ENCODE measurements at places on chromosomes 11 and 22. TPM values are rescaled to one million over a fixed set of nuclear protein-coding genes. Genes with fewer than 3 reads are reported as not detected.
A peak's percentile ranks its signal among the peaks of the same experiment; 100 is the strongest.

The CARD16 gene
- 6.6 TPM for total RNA-seq

The BAIAP2L2 gene
- 0.24 TPM for total RNA-seq

The ART1 gene
- 1.3 TPM for total RNA-seq

The OR5A1 gene
- not detected for total RNA-seq

The CCDC34 gene
- total RNA-seq = 2.3 TPM

The ZNF74 gene
- total RNA-seq = 4.9 TPM

The MPZL3 gene
- 3.8 TPM for total RNA-seq

The AQP11 gene
- 0.54 TPM for total RNA-seq

The PARVA gene
- total RNA-seq = 70.5 TPM

DNA sequence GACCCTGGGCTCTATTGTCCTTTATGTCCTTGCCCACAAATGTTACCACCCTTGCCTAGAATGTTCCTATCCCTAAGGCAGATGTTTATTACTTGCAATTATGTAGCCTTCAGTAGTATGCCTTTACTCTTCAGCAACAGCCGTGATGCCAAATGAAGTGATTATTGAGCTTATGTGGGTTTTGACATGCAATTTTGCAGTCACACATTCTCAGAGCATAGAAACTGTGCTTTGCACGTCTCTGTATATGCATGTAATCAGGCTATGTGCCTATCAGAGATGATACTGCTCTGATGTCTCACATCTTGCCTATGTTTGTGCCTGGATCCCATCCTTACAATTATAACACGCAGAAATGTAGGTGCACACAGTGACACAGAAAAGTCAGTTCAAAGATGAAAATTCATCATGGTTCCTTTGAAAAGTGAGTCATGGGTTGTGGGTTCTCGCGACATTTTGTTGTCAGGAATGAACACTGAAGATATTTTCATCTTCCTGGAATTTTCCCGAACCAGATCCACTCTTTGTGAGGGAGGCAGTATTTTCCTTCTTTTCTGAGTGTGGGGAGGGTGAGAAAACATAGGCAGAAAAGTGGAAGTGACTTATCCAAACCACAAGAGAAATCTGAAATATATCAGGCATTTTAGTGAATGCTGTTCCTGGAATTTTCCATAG, 81.1 kb downstream of the BMAL1 start:
- no peak for DNase-seq

DNA sequence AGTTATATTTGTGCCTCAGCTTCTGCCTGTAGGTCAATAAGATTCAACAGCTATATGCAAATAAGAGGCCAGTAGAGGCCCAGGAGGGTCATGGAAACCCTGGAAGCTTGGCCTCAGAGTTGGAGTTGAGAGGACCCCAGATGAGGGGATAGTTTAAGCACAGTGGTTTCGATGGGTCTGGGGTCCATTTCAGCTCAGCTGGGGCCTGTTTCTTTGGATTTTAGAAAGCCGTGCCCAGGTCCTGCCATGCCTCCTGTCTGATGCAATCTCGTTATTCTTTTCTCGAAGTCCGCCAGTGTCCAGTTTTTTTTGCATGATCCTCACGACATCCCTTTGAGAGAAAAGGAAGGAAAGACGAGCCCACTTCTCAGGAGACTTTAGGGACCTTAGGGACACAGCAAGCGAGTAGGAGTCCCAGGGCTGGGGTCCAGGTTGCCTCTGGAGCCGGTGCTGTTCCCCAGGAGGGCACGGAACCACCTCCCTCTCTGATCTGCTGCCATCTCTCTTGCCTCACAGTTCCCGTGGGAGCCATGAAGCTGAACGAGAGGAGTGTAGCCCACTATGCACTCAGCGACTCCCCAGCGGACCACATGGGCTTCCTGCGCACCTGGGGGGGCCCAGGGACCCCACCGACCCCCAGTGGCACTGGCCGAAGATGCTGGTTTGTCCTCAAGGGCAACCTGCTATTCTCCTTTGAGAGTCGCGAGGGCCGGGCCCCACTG, 2.6 kb upstream of the SMDT1 start:
- peak; percentile 68 for DNase-seq

DNA sequence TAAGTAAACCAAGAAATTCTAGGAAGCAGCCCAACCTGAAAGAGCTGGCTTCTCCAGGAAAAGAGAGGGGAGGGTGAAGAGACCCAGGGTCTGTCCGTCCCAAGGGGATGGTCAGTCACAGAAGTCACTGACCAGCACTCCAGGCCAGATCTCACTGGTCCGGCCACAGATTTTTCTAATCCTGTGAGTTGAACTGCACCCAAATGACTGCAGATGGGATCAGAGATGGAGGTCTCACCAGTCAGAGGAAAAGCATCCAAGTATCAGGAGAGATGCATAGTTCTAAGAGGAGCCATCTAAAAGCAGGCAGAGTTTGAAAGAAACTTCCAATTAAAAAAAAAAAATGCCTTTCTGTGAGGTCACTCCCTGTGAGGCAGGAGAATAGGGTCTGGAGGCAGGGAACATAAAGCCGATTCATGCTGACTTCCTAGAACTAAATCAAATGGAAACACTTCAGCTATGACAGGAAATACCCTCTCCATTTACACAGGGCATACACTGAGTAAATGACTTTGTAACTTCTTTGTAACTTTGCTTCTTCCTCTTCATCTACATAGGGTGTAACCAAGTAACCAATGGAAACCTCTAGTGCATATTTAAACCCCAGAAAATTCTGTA, 144.5 kb downstream of the CCDC34 start:
- no peak for DNase-seq

DNA sequence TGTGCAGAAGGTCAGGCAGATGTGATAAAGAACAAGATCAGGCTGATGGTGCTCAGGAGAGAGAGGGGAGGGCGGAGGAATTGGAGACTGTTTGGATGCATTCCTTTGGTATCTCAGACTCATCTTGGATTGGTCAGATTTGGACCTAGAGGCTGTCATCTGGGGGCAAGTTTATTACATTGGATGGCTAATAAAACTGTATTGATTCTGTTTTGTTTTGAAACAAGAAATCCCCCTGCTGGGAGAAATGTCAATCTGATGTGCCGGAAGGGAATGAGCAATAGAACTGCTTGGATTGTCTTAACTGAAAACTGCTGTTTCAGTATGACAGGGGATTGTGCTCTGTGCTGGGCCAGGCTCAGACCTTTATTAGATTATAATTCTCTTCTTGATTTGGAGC, 25.5 kb upstream of the CCDC90B start:
- no peak for DNase-seq

- no peak for DNase-seq
Observed at GRCh38 chr11:30091737-30092136, 74.9 kb upstream of the KCNA4 start.

DNA sequence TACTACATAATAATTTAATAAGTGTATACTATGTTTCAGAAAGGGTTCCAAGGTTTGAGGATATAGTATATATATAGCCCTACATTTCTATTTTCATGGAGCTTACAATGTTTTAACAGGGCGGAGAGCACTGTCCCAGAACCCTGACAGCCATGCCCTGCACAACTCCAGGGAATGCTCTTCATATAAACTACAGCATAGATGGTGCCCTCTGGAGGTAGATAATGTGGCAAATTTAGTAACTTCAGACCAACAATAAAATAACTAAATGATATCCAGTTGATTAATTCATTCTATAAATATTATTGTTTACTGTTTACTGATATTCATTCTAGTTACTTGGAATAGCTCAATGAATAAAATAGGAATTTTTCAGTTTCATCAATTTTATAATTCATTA, 693.7 kb upstream of the CCDC179 start:
- DNase-seq = no peak

GRCh38 chr11:73193251-73194033, 24.6 kb upstream of the P2RY2 start:
- DNase-seq = no peak

DNA sequence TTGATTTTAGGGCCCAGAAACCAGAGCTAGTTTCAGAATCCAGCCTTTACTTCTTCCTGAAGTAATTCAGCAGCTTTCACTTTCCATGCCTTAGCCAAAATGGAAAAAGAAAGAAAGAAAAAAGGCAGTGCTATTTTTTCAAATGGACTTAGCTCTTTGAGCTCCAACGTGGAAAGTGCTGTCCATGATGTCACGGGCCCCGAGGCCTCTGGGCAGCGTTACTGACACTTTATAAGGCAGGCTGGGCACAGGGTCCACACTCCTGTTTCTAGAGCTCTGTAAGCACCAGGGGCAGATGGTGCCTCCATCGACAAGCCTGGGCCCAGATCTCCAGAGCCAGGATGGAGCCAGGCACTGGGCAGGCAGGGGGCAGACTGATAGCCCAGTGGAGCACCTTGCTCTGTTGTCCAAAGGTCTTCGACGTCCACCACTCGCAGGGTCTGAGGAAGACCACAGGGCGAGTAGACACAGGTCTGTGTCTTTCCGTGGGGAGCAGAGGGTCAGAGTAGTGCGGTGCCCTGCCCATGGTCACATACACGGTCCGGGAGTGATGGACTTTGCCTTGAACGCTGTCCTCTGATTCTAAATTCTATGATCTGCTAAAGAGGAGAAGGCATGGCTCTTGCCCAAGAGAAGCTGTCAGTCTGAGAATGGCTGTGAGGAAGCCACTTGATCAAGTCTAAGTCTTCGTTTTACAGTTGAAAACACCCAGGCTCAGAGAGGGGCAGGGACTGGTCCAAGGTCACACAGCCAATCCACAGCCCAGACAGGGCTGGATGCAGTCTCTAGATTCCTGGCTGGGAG, 22.0 kb upstream of the WNT11 start:
- DNase-seq = no peak

- DNase-seq = no peak
Observed at GRCh38 chr11:57163160-57163868, 18.4 kb upstream of the LRRC55 start.

GRCh38 chr22:46373921-46374662, 38.6 kb downstream of the TRMU start:
- no peak for DNase-seq

DNA sequence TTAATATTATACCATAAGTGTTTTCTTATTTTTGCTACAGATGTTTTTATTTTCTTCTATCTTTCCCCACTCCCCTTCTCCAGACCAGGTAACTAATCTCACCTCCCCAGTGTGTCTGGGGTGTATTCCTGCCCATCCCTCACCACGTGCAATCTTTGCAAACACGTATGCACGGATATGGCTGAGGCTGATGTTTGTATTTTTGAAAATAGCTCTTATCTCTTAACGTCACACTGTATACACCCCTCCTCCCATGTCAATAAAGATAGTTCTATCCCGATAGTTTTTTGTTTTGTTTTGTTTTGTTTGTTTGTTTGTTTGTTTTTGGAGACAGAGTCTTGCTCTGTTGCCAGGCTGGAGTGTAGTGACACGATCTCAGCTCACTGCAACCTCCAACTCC, 127.5 kb downstream of the FBXO7 start:
- DNase-seq = peak; percentile 1

DNA sequence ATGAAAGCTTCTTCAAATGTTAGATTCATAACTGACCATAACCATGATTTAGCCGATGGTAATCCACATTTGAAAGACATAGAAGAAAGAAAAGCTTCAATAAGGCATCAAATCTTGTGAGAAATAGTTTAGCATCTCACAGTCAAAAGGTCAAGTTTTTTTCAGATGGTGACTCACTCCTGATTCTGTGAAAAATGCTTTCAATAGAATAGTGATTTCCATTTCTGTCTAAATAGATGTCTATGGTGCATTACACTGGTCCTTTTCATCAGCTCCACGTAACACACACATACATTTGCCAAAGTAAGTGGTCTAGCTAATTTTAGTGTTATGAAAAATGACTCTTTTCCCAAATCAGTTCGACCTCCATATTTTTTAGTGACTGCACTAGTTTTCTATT, 139.2 kb downstream of the LRRC4C start:
- no peak for DNase-seq

DNA sequence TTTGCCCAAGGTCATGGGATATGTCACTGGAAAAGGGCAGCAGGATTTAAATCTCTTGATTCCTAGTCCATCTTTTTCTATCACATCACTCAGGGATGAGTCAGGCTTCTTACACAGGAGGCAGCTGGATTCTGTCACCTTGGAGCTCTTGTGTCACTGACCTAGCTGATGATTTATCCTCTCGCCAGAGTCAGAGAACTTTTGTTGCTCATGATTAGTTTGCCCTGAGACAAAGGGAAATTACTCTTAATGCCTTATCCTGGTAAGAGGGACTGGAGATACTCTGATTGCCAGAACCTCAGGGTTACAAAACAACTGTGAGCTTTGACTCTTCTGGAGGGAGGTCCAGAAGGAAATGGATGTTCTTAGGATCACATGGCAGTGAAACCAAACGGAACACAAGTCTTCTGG, 10.1 kb downstream of the COA4 start:
- DNase-seq = no peak

DNA sequence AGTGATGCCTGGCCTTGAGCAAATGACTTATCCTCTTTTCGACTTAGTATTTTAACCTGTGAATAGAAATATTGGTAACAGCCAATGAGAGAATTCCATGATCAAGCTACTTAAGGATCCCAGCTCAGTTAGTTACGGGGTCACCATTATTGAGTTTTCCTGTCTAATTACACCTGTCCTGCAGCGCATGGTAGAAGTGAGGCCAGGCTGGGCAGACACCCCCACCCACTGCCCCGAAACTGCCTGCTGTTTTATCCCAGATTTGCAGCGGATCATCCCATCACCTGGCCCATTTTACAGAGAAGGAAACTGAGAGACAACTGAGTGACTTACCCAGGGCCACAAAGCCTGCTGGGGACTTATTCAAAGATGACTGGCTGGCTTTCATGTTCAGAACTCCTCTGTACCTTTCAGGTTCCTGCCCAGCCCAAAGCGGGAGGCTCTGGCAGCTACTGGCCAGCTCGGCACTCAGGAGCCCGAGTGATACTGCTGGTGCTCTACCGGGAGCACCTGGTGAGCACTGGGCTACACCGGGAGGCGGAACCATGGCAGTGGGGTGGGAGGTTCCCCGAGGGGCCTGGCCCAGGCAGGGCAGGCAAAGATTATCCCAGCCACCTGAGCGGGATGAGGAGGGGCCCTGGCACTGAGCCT, 1.4 kb downstream of the MUS81 start:
- DNase-seq = no peak

GRCh38 chr11:8033305-8034105, 46.4 kb downstream of the EIF3F start:
- DNase-seq = peak; percentile 84

Data from cardiac septum (tissue), 1 donor.